ENCODE measurements at places on chromosomes 2 and 18.

DNA sequence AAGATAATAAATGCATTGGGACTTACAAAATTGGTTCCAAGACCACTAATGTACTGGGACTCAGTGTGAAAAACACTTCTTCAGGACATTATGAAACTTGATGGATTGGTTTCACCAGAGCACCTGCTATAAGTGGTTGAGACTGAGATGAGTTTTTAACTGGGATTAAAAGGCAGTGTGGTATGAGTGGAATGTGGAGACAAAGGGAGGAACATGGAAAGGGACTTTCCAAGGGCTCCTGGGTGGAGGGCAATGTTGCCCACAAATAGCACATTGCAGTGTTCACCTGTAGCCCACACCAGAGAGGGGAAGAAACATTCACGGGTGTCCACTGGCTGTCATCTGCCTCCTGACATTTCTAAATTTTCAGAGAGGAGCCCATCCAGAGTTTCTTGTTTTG lies 253.3 kb upstream of the TANK start:
- no peak for DNase-seq

GRCh38 chr2:207142461-207142860 lies 23.3 kb downstream of the KLF7 start:
- DNase-seq, result peak; percentile 79

GRCh38 chr2:187748958-187749357 lies 194.7 kb upstream of the TFPI start:
- no peak for DNase-seq

GRCh38 chr18:74806073-74806472 lies 208.4 kb downstream of the ZNF407 start:
- DNase-seq, result no peak

DNA sequence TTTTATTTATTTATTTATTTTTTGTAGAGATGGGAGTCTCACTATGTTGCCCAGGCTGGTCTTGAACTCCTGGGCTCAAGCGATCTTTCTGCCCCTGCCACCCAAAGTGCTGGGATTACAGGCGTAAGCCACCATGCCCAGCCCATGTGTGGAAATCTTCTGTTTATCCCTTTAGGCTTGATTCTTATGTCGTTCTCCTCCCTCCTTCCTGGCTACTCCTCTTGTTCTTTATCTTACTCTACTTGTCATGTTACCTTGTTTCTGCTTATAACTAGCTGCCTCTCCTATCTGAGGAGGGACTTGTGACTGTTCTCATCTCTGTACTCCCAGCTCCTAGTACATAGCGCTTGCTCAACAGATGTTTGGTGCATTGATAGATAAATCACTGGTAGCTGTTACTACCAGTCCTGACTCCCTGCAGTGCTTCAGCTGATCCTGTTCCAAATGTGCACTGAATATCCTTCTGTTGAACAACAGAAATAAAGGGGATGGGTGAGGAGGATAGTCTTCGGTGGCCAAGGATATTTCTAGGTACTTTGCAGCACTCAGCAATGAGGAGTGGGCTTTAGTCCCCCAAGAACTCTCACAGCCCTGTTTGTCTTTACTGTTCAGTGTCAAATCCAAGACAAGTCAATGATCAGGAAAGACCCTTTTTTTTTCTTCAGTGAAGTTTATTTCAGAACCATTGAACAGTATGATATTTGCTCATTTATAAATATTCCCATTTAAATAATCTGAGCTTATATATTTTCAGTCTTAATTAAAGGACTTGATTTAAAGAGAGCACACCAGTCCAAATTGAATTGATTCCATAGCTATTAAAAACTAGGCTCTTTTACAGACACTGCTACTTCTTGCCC lies 7.2 kb downstream of the IL1B start:
- peak; percentile 26 for DNase-seq

DNA sequence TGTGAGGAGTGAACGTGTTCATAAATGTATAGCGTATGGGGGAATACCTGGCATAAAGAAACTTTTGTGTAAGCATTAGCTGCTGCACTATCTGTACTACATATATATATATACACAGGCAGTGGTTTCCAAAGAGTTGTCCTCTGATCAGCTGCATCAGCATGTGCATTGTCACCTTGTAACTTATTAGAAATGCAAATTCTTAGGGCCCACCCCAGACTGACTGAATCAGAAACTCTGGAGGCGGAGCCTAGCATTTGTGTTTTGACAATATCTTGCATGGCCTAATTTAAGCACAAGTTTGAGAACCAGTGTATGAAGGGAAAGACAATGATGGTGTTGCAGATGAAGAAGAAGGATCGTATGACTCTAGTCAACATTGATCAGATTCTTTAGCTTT lies 299.5 kb downstream of the CCDC102B start:
- DNase-seq, result no peak

DNA sequence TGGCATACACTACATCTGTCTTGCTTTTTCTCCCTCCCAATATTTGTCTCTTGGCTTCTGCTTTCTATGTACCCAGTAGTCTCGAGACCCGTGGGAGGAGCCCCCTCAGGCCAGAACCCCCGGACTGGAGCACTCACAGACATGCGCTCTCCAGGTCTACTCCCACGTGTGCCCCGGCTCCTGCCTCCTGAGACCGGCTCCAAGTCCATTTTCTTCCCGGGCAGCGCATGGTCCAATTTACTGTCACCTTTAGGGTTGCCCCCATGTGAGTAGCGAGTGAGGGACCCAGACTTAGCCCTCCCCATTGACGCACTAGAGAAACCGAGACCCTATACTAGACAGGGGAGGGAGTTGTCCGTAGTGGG lies 11.8 kb upstream of the TEX51 start:
- DNase-seq, result no peak

DNA sequence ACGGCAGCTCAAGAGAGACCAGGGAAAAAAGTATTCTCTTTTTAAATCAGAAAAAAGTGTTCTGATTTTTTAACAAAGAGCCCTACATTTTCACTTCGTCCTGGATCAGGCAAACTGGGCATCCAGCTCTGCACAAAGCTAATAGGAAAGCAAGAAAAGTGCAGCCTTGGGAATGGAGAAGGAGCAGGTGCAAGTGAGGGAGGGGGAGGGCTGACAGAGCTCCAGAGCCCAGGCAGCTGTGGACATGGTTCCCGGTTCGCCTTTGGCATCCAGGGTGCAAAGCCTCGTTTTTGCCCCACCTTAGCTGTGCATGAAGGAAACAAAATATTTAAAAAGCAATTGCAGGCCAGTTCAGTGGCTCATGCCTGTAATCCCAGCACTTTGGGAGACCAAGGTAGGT lies 82.2 kb downstream of the FAM124B start:
- DNase-seq, result no peak

DNA sequence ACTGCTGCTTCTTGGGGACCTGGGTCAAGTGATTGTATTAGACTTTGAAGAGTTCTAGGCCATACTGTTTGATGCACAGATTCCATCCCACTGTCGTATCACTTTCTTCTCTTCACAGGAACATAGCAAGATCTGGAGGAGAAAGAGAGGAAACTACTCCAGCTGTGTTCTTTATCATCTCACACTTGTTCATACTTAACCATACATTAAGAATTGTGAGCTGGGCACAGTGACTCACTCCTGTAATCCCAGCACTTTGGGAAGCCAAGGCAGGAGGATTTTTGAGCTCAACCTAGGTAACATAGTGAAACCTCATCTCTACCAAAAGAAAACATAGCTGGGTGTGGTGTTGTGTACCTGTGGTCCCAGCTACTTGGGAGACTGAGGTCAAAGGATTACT lies 111.7 kb downstream of the PARD3B start:
- no peak for DNase-seq

DNA sequence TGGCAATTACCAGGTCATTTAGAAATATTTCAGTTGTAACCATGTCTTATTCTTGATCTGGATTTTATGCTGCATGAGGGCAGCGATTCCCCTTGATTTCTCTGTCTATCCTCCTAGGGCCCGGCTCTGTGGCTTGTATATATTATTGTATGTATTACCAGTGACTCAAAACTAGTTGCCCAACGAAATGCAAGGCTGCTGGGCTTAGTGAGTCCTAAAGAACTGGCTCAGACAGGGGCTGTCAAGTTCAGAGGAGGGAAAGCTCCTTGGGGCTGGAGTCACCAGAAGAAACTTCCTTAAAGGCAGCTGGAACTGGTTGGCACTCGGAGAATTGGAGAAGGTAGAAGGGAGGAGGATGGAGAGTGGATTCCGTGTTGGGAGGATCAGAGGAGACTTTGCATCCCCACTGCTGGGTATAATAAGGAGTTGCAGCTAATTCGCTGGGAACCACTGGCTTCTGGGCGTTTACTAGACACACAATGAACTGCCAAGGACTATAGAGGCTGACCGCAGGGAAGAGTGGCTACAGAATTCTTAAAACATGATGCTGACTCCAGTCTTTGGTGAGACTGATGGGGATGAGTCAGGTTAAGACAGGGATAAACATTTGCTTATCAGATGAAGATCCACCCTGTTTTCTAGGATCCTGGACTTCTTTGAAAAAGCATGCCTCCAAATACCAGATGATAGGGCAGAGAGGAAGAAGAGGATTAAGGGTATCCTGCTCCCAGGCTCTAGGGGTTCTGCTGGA lies 104.3 kb downstream of the PRKCE start:
- no peak for DNase-seq

- no peak for DNase-seq
These were observed 1018.4 kb upstream of the ACVR2A start for GRCh38 chr2:146826388-146826787.

- DNase-seq, result no peak
These were observed 226.0 kb downstream of the TGIF1 start for GRCh38 chr18:3675994-3676393.

DNA sequence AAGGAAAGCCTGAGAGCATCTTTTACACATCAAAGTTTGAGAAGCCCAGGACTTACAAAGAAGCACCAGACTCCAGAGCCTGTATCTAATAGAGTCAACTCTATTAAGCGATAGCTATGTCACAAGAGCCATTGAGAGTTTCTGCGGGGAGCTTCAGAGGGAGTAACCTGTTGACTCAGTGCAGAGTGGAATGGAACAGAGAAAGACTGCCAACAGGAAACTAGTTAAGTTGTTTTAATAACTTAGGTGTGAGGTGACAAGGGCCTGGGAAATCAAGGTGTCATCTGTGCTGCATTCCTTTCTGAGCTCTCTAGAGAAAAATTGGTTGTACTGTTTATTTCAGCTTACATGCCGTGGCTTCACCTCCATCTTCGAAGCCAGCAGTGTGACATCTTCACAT lies 513.8 kb upstream of the POU3F3 start:
- no peak for DNase-seq

DNA sequence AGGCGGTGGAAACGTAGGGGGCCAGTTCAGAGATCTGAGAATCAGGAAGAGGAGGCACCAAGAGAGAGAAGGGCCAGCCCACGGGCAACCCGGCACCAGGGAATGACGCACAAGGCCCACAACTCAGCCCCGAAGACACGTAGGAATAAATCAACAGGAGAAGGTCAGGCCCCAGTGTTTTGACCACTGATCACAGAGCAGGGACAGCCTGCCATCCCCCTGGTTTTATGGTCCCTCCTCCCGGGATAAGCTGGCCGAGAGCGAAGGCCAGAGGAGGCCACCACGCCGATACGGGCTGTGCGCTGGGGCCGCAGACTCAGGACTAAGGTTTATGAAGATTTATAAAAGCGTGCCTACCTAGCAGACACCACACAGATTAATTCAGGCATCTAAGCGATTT lies 341.4 kb downstream of the ZNF516 start:
- no peak for DNase-seq

DNA sequence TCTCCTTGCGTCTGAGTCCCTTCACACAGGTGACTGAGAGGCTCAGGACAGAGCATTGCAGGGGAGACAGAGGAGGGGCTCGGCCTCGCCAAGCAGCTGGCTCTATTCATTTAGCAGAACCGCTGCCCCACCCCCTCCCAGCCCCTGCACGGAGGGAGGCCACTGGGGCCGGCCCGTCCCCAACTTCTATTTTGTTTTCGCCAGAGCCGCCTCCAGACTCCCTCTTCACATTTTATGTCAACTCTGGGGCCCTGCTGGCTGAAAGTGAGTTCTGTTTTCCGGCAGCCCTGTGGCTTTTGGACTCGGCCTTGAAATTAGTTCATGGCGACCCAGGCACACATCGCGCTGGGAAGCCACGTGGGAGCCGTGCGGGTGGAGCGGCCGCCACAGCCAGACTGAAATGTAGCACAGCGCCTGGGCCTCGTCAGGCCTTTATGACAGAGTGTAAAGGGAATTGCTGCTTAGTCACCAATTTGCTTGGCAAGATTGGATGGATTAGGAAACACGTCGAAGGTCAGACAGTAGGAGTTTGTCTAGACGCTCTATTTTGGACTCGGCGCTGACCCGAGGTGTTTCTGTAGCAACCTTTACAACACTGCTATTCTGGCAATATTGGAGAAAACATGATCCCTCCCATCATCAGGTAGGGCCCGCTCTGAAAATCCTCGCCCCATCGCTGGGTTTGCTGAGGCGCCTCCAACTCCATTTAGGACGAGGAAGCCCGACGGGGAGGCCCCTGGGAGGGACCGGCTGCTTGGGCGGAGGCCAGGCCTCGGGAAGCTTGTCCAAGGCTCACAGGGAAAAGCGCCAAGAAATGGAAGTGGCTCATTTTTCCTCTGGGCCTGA lies 90.7 kb upstream of the CTDP1 start:
- DNase-seq, result no peak

- DNase-seq, result no peak
These were observed 223.0 kb downstream of the UBE2E3 start for GRCh38 chr2:181203412-181203811.

GRCh38 chr2:9832586-9832985 lies 10.7 kb upstream of the TAF1B start:
- DNase-seq, result no peak

DNA sequence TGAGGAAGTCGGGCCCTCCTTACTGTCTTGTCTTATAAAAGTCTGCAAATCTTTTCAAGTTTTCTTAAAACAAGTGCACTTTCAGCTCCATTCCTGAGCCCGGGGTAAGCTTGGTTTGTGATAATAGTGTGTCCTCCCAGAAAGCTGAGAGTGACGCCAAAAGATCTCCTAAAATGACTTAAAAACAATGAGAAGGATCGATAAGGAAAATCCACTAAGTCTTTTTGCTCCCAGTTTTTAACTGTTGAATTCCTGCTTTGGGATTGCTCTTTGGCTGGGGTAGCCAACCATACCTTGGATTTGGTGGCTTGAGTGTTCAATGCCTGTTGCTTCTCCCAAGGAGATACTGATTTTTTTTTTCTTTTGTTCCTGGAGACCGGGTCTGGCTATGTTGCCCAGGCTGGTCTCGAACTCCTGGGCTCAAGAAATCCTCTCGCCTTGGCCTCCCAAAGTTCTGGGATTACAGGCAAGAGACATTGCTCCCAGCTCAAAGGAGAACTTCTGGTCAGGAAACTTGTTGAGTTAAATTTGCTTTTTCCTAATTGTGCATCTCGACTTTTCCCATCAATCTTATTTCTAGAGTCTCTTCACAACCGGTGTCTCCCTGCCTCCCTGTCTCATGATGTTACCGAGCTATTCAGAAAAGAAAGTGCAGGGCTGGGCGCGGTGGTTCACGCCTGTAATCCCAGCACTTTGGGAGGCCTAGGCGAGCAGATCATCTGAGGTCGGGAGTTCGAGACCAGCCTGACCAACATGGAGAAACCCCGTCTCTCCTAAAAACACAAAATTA lies 3.0 kb downstream of the TGIF1 start:
- DNase-seq, result no peak

DNA sequence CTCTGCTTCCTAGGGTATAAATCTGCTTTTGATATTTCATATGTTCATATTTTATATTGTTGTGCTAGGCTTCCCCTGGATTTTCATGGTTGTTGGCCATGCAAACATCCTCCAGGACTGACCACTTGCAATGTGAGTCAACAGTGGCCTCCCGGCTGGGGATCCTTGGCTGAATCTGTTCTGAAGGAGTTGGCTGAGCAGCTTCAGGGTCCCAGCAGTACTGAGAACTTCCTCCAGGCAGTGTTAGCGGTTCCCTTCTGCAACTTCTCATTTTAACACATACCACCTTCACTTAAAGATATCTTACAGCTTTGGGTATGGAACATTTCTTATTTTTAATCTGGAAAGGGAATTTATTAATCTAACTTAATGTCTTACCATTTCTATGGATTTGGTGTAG lies 122.1 kb downstream of the DTNB start:
- peak; percentile 36 for DNase-seq
